ENCODE measurements at places on chromosomes 13 and 19. TPM values are rescaled to one million over a fixed set of nuclear protein-coding genes. Genes with fewer than 3 reads are reported as not detected.

ACTMAP gene
- total RNA-seq = 17.0 TPM

GDF15 gene
- 41.9 TPM for total RNA-seq

PGLYRP2 gene
- total RNA-seq = not detected

URAD gene
- not detected for total RNA-seq

DNA sequence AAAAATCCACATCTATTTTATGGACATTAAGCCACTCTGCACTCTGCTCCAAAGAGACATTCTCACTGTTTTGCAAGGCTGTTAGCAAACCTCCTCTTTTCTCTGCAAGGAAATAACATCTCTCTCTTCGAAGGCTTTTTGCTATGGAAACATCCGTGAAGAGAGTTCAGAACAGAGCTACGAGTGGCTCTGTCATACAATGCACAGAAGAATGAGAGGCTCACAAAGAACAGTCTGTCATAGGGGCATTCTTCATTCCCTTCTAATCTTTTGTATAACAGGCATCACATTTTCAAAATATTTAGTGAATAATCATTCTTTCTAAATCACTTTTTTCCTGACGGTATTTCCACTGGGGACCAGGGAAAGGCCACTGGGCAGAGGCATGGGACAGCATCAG lies 346.1 kb downstream of the IRS2 start:
- DNase-seq = no peak

DNA sequence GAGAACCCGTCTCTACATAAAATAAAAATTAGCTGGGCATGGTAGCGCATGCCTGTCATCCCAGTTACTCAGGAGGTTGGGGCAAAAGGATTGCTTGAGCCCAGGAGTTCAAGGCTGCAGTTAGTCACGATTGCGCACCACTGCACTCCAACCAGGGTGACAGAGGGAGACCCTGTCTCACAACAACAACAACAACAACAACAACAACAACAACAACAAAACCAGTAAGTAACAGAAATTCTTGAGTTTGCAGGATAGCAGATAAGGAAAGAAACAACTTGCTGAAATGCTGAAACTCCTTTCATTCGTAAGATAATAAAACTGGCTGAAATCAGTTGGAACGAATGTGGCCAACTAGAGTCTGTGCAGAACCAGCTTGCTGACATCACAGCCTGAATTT lies 23.1 kb upstream of the URI1 start:
- DNase-seq = no peak

DNA sequence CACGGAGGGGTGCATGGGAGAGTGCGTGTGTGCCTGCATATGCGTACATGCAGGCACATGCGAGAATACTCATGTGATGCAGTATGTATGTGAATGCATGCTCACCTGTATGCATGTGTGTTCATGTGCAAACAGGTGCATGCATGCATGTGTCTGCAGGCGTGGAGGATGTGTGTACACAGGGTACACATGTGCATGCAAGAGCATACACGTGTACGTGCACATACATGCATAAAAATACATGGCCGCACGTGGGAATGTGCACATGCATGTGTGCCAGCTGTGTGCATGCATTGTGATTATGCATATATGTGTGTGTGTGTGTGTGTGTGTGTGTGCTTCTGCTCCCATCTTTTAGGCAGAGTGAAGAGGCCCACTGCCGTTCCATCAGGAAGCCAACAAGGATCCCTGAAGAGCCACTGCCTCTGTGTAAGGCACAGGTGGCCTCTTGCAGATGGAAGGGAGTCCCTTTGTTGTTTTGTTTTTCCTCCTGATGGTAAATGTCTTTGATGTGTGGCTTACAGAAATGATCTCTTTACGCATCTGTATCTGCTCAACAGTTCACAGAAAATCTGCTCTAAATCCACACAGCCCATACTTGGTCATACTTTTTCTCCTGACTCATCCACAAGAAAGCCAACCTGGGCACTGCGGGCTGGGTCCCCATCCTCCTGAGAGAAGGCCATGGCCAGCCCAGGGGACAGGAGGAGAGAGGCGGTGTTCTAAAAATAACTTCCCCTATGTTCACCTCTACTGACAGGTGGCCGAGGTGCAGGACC lies 50.7 kb downstream of the KLF2 start:
- DNase-seq = no peak

All from osteocyte (in vitro differentiated cells).